ENCODE measurements at places on chromosomes 2 and 18.

DNA sequence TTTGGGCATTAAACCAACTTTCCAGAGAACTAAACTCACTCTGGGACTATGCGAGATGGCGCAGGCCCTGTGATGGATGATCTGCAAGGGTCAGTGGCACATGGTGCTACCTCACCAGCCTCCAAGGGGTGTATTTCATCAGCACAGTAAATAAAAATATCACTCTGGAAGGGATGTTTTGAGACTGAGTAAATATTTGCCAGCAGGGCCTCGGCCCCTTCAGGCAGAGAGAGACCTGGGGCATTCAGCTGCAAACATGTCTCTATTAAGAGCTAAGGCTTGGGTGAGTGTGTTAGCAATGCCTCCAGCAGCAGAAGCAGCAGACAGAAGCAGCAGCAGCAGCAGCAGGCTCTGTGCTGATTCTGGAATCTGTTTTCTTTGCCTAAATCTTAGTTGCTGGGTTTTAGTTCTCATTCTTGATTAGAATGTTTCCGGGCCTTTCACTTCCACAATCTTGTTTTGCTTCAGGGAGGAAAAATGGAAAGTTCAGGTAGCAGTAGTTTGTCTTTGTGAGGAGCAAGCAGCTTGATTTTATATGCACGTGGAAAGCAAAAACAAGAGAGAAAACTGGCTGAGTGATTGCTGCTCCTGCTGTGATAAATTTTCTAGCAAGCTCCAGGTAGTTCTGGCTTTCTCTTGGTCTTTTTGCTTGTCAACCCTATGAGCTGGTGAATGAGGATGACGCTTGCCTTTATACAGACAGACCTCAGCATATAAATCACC is 18.6 kb downstream of the ADCYAP1 start:
- DNase-seq: no peak

DNA sequence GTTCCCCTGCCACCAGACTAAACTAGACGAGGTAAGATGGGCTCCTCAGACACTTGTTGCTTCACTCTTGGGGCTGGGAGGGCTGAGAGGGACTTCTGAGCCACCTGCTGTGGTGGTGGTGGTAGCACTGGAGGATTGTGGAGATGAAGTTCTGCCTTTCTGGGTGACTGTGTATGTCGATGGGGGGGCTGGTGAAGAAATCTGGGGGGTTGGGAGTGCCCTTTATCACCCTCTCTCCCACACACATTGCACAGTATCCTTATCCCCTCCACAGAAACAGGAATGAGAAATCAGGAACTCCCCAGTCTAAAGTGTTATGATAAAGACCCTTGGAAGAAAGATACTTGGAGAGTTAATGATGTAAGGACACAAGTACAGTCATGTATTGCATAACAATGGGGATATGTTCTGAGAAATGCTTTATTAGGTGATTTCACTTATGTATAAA is 38.5 kb downstream of the HK2 start:
- DNase-seq: no peak

DNA sequence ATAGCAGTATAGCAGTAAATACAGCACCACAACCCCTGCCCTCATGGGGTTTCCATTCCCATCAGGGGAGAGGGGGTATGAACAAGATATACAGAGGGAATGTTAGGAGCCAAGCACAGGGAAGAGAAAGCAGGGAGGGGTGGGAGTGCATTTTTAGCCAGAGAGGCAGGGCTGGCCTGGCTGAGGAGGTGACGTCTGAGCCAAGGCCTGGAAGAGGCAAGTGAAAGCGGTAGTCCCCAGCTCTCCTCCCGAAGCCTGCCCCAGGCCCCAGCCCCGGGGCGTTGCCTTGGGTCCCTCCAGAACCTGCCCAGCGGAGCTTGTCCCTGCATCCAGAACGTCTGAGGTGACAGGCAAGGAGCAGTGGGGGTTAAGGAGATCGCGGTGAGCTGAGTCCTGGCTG is 45.1 kb upstream of the FOSL2 start:
- no peak for DNase-seq

- DNase-seq: no peak
Measured at GRCh38 chr2:47508641-47509040, 105.7 kb downstream of the MSH2 start.

- no peak for DNase-seq
Measured at GRCh38 chr2:5385596-5385995, 306.6 kb upstream of the SOX11 start.

GRCh38 chr2:138500592-138501424 is 762 bp upstream of the SPOPL start:
- DNase-seq: no peak

DNA sequence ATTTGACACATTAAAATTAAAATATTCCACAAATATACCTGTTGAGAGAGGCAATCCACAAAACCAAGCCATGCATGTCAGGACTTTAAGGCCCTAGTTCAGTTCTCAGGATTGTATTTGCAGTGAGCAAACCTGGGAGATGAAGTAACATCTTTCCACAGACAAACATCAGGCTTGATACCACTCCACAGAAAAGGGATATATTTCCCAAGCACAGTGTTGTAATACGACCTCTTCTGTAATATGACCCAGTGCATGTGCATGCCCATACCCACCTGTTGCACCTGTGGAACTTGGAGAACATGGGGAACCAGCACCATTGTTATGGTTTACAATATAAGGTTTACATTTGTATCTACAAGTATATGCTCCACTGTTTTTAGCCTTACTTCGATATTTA is 184.0 kb downstream of the PDE11A start:
- DNase-seq: no peak

DNA sequence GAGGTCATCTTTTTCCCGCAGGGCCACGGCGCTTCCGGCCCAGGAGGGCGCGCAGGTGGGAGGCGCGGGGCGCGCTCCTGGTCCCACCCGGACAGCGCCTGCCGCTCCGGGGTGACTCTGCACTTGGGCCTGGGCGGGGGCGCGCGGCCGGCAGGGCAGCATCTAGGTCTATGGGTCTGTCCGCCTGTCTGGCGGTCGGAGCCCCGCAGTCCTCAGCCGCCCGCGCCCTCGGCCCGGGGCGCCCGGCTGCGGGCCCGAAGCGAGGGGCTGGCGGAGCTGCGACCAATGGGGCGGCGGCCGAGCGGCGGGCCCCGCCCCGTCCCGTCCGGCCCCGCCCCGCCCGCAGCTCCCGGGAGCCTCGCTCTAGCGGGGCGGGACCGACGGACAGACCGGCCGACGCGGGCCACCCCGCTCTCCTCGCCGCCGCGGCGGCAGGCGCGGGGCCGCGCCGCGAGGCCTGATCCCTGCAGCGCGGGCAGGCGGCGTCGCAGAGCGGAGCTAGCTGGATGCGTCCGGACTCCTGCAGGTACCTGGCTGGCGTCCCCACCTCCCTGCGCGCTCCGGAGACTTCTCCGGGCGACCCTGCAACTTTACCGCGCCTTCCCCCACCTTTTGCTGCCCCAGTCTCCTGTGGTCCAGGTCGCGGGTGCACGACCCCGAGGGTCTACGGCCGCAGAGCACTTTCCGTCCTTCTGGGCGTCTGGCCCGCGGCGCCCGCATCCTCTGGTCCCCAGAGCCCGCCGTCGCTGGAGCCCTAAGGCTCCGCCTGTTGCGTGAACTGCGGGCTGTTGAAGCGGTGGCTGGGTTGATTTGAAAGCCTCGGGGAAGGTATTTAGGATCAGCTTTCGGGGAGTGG is at the start of gene KCNS3:
TSS of gene KCNS3 (plus strand) at position 387 of the 856 bp plus-strand sequence. CDS start 52,342 bp downstream, outside the sequence.
- peak; percentile 43 for DNase-seq

- DNase-seq: no peak
Measured at GRCh38 chr2:227765788-227766372, 20.2 kb downstream of the SCYGR8 start.

- DNase-seq: no peak
Measured at GRCh38 chr2:1954061-1954460, 209.7 kb upstream of the PXDN start.

GRCh38 chr2:42010743-42011298 is 37.0 kb upstream of the PKDCC start:
- DNase-seq: no peak

DNA sequence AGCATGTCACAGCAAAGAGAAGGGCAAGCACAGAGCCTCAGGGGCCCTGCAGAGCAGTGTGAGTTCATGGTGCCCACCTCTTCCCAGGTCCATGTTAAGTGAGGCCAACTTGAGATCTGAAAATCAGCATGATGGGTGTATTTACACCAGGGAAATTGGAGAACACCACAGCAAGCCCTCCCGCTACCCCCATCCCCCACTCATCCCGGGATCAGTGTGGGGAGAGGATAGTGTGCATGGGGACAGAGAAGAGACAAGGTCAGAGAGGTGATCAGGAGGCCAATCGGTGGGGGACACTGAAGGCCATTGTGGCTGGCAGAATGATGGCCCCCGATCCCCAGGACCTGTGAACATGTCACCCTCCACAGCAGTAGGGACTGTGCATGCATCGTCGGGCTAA is 54.7 kb downstream of the PTGR3 start:
- DNase-seq: no peak

GRCh38 chr2:234996069-234996940 is 44.5 kb downstream of the SH3BP4 start:
- DNase-seq: no peak

GRCh38 chr2:23550553-23550952 is 165.6 kb downstream of the KLHL29 start:
- no peak for DNase-seq

DNA sequence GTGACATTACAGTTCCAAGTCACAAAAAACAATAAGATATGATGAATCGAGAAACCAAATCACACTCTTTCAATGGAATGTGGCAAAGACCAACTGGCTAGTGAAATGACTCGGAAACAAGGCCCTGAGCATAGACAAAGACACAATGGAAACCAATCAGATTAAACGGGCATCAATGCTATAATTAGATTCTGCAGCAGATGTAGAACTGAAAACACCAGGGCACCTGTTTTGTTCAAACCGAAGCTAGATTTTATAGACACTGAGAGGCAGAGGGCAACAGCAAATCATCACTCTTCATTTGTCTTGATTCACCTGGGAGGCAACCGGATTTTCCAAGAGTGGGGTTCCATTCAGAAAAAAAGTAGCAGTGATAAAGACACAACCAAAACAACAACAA is 92.8 kb upstream of the BARD1 start:
- DNase-seq: no peak

DNA sequence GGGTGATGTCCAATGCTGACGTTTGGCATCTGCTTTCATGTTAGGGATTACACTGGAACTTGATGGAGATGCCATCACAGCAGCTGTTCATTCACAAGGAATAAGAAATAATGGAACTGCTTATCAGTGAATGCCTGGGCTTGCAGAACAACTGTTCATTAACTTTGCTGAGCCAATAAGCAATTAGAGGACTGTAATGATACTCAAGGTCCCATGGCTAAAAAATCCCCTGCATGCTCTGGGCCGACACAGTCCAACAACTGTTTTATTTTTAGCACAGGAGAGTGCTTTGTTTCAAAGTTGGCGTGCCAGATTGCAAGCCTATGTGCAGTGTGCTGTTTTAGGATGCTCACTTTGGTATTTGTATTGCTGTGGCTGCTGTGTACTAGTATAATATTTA is 408.0 kb upstream of the RGPD4 start:
- DNase-seq: no peak

GRCh38 chr2:191311-192190 is 72.3 kb downstream of the SH3YL1 start:
- DNase-seq: no peak

DNA sequence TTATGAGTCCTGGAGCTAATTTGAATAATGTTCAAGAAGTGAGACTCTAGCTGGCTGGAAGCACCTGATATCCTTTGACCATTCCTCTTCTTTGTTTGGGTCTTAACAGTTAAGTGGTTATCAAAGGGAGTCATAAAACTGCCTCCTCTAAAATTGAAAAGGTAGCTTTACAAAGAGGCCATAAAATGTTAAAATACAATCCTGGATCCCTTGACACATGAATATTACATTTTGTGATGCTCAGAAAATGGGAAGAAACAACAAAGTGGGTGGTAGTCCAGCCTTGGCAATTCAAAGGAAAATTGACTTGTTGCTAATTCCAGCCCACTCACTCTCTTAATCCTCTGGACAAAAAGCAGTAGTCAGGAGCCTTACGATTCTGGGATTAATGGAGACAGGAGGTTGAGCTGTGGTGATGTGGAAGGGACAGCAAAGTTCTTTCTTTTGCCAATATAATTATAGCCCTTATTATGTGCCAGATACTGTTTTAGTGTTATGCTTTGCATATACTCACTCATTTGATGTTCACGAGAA is 339.2 kb downstream of the PDE11A start:
- DNase-seq: no peak

GRCh38 chr2:96809216-96809882 is 6.7 kb upstream of the CNNM3 start:
- no peak for DNase-seq

DNA sequence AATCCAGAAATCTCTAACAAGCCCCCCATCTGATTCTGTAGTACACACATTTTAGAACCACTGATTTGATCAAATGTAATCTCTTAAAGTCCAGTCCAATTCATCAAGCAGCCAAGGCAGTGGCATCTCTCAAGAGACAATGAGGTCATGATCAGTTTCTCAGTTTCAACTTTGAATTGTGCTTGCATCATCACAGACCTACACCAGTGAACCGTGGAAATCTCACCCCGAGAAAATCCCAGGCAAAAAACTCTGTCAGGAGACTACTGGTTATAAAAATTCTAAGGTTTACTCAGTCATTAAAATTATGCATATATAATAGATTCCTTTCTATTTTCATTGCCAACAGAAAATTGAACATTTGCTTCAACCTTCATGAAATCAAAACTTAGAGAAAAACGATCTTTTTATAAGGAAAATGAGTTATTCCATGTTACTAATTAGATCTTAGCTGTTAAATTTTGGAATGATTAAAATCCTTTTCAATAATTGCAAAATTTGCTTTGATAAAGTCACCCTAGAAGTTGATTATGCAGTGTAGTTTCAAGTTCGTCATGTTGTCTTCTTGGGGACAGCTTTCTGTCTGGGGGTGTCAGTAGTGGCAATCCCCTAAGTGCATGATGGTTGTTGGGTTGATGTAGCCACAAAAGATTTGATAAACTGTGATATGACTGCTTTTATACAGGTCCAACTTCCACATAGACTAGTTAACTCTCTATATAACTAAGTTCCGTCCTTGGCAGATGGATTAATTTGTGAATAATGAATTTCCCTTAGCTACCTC is 235.0 kb downstream of the CAMKMT start:
- no peak for DNase-seq

GRCh38 chr2:5763531-5763930 is 71.3 kb downstream of the SOX11 start:
- DNase-seq: no peak

DNA sequence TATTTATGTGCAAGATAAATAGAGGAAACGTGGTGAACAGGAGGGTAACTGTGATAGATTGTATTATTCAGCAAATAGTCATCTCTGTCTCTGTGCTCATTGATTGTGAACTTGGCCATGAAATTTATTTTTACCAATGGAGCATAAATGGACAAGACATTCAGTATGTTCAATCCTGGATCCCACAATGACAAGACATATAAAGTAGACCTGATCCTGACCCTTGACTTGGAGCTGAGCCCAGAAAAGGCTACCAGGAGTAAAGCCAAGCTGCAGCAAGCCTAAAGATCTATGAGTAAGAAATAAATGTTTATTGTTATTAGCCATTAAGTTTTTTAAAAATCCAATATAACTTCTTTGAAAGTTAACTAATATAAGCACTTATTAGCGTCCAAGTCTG is 531.2 kb downstream of the PIK3C3 start:
- DNase-seq: no peak

- no peak for DNase-seq
Measured at GRCh38 chr2:3446381-3446780, 66.9 kb downstream of the TRAPPC12 start.
